ENCODE measurements at places on chromosomes 13 and 19. TPM values are rescaled to one million over a fixed set of nuclear protein-coding genes. Genes with fewer than 3 reads are reported as not detected.

The KLK12 gene
- not detected for total RNA-seq

The ZNF302 gene
- 48.4 TPM for total RNA-seq

The CILP2 gene
- 0.10 TPM for total RNA-seq

The PRR20B gene
- not detected for total RNA-seq

GRCh38 chr13:30759748-30760147 lies 24.4 kb downstream of the ALOX5AP start:
- no peak for DNase-seq

DNA sequence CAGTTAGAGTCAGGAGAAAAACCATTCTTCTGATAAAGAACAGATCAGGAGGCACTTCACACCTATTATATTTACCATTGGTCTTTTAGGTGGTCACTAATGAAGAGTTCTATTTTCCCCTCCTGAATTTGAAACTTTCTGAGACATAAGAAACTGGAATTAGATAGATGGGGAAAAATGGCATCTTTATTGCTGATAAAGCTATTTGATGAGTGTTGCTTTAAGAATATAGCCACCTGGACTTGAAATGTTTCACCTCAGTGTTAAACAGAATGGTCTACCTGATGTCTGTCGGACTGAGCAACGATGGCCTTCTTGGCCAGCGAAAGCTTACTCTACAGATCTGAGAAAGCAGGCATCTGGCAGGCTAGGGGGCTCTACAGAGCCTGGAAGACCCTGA lies 107.0 kb downstream of the SLITRK5 start:
- DNase-seq = no peak

GRCh38 chr19:32877977-32878745 lies 8.6 kb upstream of the SLC7A9 start:
- no peak for DNase-seq

DNA sequence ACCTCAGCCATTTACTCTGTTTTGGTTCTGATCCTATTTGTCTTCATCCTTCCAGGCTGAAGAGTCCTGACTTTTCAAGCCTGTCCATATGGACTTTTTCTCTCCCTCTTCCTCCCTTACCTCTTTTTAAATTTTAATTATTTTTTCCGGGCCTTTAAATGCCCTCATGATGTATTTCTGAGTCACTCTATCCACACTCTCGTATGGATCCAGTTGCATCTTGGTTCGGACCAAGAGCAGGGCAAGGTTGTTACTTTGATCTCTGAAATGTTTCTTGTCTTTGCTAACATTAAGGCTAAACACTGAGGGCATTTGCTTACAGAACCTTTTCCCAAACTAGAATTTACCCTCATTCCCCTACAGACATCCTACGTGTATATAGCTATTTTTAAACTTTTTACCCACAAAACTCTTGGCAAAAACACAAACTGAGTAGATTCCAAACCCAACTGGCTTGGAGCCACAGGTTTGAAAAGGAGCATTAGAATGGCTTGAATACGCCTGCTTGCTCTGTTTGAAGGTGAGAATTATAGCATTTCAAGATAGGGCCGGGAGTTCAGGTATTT lies 47.4 kb upstream of the SERPINE3 start:
- no peak for DNase-seq

GRCh38 chr19:29086182-29086581 lies 126.8 kb downstream of the UQCRFS1 start:
- DNase-seq = no peak

Measured in B cell (primary cell).